Articular chondrocyte of knee joint (primary cell): ENCODE measurements at places on chromosomes 1 and 21. TPM values are rescaled to one million over a fixed set of nuclear protein-coding genes. Genes with fewer than 3 reads are reported as not detected.

The TMPRSS15 gene
- not detected in 2 replicates for total RNA-seq

The CA6 gene
- not detected in 2 replicates for total RNA-seq

The RGS18 gene
- not detected in 2 replicates for total RNA-seq

The C8A gene
- total RNA-seq = not detected in 2 replicates

The PGLYRP3 gene
- not detected in 2 replicates for total RNA-seq

The GJB3 gene
- total RNA-seq = not detected in 2 replicates

The RPTN gene
- 0.13 and 0.54 TPM in 2 replicates for total RNA-seq

The GBP6 gene
- not detected in 2 replicates for total RNA-seq

The KCNJ9 gene
- under 0.01 and 0.11 TPM in 2 replicates for total RNA-seq

The EPHA8 gene
- not detected in 2 replicates for total RNA-seq

The SAMD13 gene
- 0.78 and 0.97 TPM in 2 replicates for total RNA-seq

The CFAP57 gene
- total RNA-seq = 0.13 and 0.65 TPM in 2 replicates

The KCNK2 gene
- total RNA-seq = 12.4 and 46.6 TPM in 2 replicates

The DNASE2B gene
- not detected in 2 replicates for total RNA-seq

The IL20 gene
- not detected in 2 replicates for total RNA-seq

The OR2L2 gene
- under 0.01 TPM in 2 replicates for total RNA-seq

The ICOSLG gene
- total RNA-seq = under 0.01 and 0.13 TPM in 2 replicates

The SAMD11 gene
- 19.9 and 36.2 TPM in 2 replicates for total RNA-seq

The ADAMTSL4 gene
- total RNA-seq = 7.0 and 8.5 TPM in 2 replicates

The MAP1LC3C gene
- total RNA-seq = 1.6 and 3.0 TPM in 2 replicates

The FAM110D gene
- not detected in 2 replicates for total RNA-seq

The GJC2 gene
- 2.1 TPM in 2 replicates for total RNA-seq

The TSPEAR gene
- not detected in 2 replicates for total RNA-seq

The SIPA1L2 gene
- 26.3 and 42.7 TPM in 2 replicates for total RNA-seq

The OR2L5 gene
- 0.13 TPM in 1 of 2 replicates, not detected in the other for total RNA-seq

The ERRFI1 gene
- total RNA-seq = 96.4 and 120 TPM in 2 replicates

The RAB42 gene
- total RNA-seq = 10.1 and 12.4 TPM in 2 replicates

The APCS gene
- not detected in 2 replicates for total RNA-seq

The RXFP4 gene
- not detected in 2 replicates for total RNA-seq

The SLC2A1 gene
- total RNA-seq = 68.5 and 86.8 TPM in 2 replicates

The PRAMEF13 gene
- not detected in 2 replicates for total RNA-seq

The CRTC2 gene
- 5.4 and 6.0 TPM in 2 replicates for total RNA-seq
